Activated T-cell treated with anti-CD3 and anti-CD28 coated beads for 48 hours (primary cell): ENCODE measurements at places on chromosomes 1 and 21.

GRCh38 chr1:221159608-221160007 lies 280.4 kb downstream of the HLX start:
- no peak for DNase-seq

GRCh38 chr21:44594406-44594916 lies 2.2 kb upstream of the KRTAP10-6 start:
- DNase-seq, result no peak

- no peak for DNase-seq
Measured at GRCh38 chr21:42381347-42381984, 14.4 kb downstream of the TMPRSS3 start.

- no peak for DNase-seq
Measured at GRCh38 chr1:184634296-184634695, 120.4 kb downstream of the EDEM3 start.

GRCh38 chr1:85707267-85707989 lies 805 bp downstream of the ZNHIT6 start:
- no peak for DNase-seq

GRCh38 chr1:3879787-3880428 lies 20.2 kb downstream of the C1orf174 start:
- DNase-seq, result no peak

- DNase-seq, result no peak
Measured at GRCh38 chr1:88117597-88117996, 566.5 kb upstream of the PKN2 start.

DNA sequence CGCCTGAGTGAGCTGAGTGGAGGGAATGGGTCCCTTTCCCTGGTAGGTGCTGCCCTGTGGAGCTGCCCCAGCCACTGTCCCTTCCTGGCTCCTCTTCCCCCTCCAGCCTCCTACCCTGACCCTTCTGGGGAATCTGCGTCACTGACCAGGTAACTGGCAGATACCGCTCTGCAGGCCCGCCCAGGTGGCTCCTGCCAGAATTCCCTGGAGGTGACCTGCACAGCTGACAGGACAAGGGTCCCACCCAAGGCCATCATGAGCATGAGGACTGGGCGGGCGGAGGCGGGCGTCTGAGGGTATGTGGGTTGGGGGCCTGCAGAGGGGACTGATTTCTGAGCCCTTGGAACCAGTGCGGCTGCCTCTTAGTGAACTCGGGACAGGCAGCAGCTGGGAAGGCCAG lies 32.5 kb downstream of the DHRS3 start:
- DNase-seq, result no peak

DNA sequence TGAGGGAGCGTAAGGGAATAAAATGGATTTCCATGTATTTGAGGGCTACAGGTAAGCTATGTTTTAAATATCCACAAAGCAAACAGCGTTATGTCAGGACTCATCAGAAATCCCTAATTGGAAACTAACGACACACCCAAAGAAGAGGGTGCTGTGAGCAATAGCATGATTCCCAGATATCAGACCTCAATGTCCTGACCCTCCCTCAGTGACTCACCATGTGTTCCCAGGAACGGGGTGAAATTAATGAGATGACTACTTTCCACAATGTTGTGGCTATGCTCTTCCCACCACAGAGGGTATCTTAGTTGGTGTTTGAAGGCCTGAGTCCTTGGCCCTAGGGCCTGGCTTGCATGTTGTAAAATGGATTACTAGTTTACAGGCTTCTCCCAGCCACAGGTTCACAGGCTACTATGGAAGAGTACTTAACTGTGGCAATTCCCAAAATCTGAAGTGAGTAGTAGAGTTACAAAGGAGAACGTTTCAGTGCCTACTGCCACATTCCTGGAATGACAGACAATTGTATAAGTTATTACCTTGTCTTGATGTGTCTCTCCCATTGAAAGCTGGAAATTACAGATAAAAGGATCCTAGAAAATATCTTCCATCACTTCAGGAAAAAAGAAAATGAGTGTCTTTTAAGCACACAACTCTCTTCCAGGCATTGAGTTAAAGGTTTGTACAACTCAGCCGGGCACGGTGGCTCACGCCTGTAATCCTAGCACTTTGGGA lies 1.7 kb upstream of the KRTAP11-1 start:
- DNase-seq, result no peak

DNA sequence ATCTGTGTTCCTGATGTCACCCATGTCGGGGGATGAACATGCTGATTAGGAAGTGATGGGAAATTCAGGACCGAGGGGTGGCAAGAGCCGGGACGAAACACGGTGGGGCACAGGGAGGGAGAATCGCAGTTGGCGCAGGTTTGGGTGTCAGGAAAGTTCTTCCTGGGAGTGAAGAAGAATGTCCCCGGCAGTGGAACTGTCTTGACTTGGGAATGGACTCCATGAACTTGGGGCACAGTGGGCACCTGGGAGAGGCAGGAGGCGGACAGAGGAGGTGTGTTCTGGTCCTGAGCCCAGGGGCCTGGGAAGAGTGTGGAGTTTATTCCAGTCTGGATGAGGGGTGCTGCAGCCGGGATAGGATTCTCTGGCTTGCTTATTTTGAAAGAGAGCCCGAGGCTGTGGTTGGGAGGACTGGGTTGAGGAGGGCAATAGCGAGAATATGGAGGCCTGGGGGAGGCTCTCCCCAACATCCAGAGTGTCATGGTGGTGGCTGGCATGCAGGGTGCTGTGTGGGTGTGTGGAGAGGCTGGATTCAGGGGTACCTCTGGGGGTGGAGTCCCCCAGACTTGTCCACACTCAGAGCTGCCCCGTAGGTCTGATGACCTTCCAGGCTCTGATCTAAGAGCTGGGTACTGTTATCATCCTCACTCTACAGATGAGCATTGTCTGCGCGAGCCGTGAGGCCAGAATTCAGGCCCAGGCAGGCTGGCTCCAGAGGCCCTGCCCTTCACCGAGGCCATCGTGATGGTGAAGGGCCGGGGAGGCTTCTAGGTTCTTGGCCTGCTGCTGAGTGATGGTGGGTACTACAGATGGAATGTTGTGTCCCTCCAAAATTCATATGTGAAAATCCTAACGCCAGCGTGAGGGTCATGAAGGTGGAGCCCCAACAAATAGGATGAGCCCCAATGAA lies 274.5 kb upstream of the C1orf174 start:
- DNase-seq, result no peak

DNA sequence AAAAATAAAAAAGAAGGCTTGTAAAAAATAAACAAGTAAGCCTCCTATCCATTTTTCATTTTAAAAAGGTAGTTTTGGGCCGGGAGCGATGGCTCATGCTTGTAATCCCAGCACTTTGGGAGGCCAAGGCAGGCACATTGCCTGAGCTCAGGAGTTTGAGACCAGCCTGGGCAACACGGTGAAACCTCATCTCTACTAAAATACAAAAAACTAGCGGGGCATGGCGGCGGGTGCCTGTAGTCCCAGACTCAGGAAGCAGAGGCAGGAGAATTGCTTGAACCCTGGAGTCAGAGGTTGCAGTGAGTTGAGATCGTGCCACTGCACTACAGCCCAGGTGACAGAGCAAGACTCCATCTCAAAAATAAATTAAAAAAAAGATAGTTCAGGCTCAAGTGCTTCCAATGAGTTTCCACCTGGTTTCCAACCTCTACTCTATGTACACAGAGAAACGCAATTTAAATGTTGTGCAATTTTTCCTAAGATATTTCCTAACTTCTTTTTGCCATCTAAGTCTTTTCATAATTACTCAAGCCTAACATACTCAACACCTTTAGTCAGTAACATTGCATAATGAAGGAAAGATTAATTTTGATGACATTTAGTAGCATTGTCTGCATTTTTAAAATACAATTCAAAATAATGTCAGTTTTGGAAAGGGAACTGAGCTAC lies 106.3 kb downstream of the KCNT2 start:
- no peak for DNase-seq

DNA sequence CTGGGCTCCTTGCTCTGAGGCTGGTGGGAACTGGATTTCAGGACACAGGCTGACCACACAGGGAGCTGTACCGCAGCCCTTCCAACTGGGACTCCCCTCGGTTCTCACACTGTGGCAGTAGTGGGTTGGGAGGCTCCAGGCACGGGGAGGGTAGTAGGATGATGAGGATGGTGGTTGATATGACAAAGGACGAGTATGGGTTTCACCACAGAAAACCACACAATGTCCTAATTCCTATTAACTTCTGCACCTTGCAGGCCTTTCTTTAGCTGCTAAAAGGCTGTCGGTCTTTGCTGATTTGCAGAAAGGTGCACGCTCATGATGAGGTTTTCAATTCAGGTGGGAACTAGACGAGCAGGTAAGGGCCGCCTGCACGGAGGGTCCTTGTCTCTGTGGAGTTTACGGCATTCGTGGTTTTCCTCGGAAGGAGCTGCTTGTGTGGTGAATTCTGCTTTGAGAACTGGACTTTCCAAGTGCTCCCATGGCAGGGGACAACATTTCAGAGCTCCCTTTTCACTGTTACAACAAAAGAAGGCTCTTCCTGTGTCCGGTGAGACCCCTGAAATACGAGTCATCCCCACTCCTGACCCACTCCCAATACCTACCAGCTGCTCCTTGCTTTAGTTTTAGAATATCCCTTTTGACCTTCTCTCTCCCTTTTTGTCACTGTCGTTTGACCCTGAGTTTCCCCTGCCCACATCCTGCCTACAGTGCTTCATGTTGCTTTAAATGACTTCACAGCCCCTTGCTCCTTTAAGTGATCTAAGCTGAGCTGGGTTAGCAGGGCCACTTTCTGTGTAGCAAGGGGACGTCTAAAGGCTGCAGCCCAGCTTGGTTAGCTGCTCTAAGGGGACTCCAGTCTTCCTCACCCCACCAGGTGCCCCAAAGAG lies 125.1 kb downstream of the MRPS6 start:
- DNase-seq, result no peak

DNA sequence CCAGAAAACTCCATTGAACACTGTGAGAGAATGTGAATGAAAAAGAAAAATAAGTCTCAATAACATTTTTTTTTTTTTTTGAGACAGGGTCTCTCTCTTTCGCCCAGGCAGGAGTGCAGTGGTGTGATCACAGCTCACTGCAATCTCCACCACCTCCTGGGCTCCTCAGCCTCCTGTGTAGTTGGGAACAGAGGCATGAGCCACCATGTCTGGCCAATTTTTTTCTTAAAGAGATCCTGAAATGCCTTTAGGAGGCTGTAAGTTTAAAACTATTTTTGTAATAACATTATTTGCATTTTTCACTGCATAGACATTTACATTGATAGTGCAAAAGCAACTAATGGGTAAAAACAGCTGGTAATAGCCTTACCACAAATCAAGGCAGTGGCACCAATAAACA lies 35.3 kb downstream of the GDAP2 start:
- DNase-seq, result no peak

- no peak for DNase-seq
Measured at GRCh38 chr1:205797168-205797567, 15.8 kb downstream of the SLC41A1 start.

GRCh38 chr1:224057461-224058199 lies 56.3 kb upstream of the FBXO28 start:
- DNase-seq, result no peak

DNA sequence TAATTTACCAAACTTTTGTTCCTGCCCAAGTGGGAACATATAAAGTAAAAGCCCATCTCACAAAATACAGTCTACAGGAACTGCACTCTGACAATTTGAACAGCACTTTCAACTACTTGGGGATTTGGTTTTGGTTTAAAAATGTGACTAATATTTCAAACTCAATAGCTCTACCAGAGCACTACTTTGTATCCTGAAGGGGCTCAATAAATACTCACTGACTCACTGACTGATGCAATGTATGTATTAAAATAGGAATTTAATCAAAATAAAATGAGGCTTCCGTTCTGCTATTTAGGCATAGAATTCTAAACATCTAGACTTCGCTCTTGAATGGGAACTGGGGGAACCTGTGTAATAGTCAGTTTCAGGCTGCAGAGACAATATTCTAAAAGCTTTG lies 21.9 kb downstream of the EFCAB14 start:
- DNase-seq, result no peak

DNA sequence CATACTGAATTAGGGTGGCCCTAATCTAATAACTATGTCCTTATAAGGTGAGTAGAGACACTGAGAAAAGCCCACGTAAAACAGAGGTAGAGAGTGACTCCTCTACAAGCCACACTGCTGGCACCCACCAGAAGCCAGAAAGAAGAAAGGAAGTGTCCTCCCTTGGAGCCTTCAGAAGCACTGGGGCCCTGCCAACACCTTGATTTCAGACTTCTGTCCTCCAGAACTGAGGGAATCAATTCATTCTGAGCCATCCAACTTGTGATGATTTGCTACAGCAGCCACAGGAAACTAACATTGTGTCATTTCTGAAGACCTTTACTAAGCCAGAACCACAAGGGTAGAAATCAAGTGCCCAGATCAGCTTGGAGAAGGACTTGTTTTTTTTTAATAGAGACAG lies 15.0 kb downstream of the GNB1 start:
- peak; percentile 25 for DNase-seq

DNA sequence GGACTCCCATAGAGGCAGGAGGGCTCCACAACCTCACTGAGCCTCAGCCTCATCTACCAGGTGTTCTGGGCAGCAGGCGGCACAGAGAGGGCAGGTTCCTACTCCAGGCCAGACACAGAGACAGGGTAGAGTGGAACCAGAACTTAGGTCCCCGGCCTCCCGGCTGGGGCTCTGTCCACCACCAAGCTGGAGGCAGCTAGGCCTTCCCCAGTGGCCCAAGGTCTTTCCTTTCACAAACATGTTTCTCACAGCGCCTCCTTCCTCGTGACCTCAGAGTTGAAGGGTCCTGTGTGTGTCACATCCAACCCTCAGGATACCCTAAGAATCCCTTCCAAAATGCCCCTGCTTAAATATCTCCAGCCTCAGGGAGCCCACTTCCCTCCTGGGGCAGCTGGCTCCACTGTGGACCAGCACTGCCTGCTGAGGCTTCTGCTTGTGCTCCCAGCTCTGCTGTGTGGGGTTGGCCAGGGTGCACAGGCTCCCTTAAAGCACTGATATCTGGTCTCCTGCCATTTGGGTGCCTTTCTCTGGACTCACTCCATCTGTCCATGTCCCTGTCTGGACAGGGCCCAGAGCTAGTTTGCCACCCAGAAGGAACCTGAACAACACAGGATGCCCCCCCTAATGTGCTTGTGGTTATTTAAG lies 33.2 kb upstream of the MAGOH start:
- DNase-seq, result no peak

- DNase-seq, result no peak
Measured at GRCh38 chr21:42599486-42599885, 53.9 kb upstream of the PDE9A start.

- no peak for DNase-seq
Measured at GRCh38 chr1:214895011-214895600, 187.4 kb upstream of the KCNK2 start.

- DNase-seq, result no peak
Measured at GRCh38 chr1:83777758-83778101, 221.2 kb downstream of the TTLL7 start.
